Kidney epithelial cell (primary cell): ENCODE measurements at places on chromosomes 16 and 17.

DNA sequence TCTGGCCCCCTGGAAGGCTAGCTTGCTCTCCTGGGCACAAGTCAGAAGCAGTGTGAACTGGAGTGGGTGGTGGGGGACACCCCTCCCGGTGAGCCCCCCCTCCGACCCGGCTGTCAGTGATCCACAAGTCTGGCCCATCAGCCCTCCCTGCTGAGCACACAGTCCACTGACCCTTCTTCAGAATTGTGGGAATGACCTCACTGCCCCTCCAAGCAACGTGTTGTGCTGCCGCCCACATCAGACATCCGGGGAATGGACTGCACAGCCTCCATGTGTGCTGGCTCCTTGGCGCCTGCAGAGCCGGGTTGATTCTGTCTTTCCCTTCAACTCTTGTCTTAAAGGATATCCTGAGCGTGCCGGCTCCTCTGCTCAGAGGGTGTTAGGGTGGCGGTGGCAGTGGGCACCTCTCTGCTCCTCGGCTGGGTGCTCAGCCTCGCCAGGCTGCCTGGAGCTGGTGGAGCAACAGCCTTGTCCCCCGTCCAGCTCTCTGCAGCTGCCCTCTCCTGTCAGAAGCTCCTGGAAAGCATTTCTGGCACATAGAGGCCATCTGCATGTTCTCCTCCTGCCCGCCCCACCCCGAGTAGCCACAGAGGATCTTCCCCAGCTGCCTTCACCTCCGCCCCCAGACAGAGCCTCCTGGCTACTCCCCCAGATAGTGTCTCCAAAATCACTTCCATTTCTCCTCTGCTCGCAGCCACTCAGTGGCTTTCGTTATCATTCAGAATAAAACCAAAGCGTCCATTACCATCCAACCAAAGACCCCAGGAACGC is 19.8 kb downstream of the NPTX1 start:
- no peak for DNase-seq

DNA sequence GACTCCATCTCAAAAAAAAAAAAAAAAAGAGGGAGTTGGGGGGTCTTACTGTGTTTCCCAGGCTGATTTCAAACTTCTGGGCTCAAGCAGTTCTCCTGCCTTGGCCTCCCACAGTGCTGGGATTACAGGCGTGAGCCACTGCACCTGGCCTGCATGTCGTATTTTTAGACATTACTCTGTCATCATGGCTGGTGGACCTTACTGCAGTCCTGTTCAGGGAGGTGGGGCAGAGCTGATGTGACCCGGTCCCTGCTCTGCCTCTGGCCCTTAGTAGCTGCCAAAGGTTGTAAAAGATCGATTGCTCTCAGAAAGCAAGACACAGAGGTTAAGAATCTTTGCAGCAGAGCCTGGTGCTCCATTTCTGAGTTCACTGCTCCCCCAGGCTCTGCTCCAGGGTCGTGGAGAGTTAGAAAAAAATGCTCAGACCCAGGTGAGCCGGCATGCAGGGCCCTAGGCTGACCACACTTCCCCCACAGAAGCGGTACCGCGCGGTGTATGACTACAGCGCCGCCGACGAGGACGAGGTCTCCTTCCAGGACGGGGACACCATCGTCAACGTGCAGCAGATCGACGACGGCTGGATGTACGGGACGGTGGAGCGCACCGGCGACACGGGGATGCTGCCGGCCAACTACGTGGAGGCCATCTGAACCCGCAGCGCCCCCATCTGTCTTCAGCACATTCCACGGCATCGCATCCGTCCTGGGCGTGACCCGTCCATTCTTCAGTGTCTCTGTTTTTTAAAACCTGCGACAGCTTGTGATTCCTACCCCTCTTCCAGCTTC is 7.1 kb upstream of the LASP1NB start:
- DNase-seq: no peak

DNA sequence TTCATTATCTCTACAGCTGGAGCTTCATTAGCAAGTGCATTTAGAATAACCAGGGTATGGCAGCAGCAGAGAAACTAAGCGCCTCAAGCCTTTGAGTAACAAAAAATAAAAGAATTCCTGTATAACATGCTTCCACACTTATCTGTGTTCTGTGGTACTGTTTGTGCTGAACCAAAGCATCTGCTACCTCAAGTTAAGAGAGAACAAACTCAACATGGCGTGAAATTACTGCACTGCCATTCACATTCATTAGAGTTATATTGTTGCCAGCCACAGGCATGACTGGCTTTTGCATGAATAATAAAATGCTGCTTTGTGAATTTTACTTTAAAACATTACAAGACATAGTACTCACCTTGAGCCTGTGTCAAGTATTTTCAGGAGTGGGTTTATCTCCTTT is 76.6 kb downstream of the NLK start:
- DNase-seq: peak; percentile 18

DNA sequence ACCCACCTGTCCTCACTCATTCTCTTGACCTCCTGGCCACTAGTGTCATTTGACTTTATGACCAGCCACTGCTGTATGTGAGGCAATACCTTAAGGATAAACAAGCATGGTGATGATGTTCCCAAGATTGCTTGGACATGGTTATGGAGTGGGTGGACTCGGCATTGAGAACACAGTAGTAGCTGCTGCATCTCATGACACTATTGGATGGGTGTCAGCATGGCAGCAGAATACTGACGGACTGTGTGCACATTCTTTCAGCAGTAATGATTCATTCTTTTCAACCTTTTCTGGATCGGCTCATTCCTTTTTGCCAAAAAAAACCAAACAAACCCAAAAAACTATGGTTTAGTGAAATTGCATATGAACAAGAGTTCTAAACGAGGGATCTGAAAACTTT is 13.5 kb downstream of the SPECC1 start:
- no peak for DNase-seq

- DNase-seq: no peak
Measured at GRCh38 chr17:4140125-4140524, 2.7 kb downstream of the ZZEF1 start.

DNA sequence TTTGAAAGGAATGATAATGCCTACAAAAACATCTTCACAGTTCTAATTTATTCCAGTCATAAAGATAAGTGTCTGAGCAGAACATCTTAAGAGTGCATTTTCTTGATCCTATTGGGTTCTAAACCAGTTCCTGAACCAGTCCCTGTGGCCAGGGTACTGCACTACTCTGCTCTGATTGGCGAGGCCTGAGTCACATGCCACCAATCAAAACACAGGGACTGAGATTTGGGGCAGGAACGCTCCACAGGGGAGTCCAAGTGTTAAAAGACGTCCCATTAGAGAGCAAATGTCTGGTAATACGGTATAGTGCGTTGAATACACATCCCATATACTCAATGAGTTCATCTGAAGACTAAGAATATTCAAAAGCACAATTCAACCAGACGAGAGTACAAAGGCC is 3.0 kb upstream of the NUP93 start:
- DNase-seq: no peak
